ENCODE measurements at places on chromosomes 13 and 19.

DNA sequence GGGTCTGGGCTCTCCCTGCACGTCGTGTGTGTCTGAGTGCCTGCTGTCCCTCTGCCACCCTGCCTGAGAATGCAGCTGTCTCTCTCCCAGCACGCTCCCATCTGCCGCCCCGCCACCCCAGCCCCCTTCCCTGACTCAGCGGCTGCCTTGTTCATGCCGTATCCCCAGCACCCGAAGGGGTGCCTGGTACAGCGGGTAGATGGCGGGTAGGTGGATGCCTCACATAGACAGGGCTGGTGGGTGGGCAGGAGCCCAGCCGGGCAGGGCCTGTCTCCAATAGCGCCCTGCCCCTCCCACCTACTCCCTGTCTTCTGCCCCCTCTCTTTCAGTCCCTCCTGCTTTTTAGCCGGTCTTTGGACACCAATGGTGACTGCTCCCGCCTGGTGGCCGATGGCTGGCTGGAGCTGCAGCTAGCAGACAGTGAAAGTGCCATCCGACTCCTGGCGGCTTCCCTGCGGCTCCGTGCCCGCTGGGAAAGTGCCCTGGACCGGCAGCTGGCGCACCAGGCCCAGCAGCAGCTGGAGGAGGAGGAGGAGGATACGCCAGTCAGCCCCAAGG lies 30.3 kb downstream of the DHX34 start:
- no peak for DNase-seq

DNA sequence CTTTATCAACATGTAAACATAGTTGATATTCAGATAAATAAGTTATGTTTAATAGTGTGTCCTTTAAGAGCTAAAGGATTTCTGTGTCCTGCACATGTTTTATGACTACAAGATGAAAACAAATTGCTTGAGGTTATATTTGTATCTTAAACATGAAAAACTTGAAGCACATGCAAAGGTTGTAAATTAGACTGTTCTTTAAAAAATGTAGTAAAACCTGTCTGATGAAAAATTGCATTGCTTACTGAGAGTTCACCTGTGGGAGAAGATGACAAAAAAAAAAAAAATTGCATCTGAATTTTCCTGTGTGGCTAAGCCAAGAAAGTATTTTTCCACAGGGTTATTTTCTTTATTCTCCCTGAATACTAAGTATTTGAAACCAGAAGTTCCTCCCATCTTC lies 25.7 kb upstream of the LMO7 start:
- no peak for DNase-seq

DNA sequence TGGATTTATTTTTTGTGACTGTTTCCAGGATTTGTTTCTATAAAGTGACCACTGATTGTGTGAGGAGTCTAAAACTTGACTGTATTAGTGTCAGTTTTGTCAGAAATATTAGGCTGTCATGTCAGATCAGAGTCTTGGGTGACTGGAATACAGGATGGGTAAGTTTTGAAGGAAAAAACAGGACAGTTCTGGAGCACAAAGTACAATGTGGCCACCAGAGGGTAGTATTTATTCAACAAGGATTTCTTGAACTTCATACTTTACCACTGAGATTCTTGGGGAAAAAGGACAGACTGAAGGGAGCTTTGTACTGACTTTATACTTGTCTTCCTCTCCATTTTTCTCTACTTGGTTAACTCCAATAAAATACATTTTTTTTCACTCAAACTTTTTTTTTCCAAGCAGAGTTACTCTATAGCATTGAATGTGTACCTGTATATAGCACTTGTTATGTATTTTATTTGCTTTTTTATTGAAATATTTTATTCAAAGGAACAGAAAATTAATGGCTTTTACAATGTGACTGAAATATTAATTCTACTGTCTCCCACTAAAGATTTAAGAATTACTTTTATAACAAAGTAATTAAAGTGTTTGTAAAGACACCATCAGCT lies 51.1 kb downstream of the LMO7 start:
- no peak for DNase-seq

DNA sequence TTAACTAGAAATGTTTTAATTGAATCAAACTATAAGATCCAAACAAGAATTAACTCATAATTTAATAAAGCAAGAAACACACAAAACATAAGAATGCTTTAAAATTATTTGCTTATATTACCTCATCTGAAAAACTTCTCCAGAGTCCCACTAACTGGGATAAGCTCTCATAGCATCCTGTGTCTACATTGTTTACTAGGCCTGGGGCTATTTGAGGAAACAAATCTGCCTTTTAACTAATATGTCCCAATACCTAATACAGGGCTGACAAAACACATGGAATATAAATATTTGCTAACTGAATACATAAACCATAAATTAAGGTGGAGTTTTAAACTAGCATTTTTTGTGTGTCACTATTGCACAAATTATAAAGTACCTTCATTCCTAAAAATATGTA lies 1399.8 kb upstream of the SLC10A2 start:
- no peak for DNase-seq

DNA sequence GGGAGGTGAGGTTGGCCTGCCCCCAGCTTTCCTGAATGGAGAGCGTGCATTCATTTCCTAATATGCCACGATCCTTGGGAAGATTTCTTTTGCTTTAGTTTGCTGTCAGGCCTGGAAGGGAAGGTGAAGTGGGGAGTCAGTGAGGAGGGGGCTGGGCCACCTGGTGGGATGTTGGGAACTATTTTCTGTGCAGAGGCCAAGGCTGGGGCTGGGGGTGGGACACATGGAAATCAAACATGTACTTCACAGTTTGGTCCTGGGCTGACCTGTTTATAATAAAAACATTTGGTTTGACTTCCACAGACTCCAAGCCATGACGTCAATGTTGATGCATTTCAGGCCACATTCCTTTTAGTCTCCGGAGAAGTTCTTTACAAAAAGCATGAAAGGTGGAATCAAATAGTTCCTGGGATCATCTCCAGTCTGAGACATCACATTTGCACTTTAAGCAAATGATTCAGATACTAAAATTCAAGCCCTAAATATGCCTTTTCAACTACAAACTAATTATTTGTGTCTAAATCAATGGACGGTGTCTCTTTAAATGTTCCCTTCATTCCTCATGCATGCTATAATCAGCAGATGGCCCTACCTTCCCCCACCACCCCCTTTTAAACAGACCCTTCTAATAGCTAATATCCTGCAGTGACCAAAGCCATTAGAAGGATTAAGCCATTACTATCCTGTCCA lies 41.5 kb upstream of the MEDAG start:
- no peak for DNase-seq

Measured in effector memory CD4-positive, alpha-beta T cell (primary cell).